ENCODE measurements at places on chromosomes 2 and 18. TPM values are rescaled to one million over a fixed set of nuclear protein-coding genes. Genes with fewer than 3 reads are reported as not detected.

GRCh38 chr2:30662268-30663131 lies 144.7 kb downstream of the CAPN13 start:
- no peak for DNase-seq

Gene MAL
- total RNA-seq, result 56.0 TPM

DNA sequence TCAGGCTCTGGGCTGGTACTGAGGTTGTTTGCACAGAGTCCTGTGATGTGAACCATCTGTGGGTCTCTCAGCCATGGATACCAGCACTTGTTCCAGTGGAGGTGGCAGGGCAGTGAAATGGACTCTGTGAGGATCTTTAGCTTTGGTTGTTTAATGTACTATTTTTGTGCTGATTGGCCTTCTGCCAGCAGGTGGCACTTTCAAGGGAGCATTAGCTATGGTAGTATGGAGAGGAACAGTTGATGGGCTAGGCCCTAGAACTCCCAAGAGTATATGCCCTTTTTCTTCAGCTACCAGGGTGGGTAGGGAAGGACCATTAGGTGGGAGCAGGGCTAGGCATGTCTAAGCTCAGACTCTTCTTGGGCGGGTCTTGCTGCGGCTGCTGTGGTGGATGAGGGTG lies 257.0 kb upstream of the GYPC start:
- DNase-seq, result no peak

- DNase-seq, result no peak
These were observed 151.8 kb downstream of the MGAT5 start for GRCh38 chr2:134405611-134406081.

DNA sequence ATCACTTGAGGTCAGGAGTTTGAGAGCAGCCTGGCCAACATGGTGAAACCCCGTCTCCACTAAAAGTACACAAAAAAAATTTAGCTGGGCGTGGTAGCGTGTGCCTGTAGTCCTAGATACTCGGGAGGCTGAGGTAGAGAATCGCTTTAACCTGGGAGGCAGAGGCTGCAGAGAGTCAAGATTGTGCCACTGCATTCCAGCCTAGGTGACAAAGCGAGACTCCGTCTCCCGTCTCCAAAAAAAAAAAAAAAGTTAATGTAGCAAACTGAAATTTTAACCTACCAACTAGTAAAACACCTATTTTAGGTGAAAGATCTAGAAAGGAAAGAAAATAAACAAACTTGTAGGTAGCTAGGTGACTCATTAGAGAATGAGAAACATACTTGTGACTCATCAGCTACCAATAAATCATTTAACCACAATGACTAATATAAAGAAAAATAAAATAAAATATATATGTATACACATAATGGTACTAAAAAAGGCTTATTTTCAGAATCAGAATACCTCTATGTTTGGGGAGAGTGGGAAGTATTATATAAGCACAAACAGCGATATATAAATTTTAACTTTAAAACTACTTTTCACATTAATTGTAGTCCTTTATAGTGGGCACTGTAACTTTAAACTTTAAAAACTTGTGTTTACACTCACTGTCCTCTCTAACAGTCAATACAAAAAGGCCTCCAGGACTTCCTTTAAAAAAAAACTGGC lies 36.6 kb downstream of the DARS1 start:
- no peak for DNase-seq

GRCh38 chr2:204663816-204664425 lies 118.6 kb downstream of the PARD3B start:
- DNase-seq, result no peak

Gene GCG
- not detected for total RNA-seq

DNA sequence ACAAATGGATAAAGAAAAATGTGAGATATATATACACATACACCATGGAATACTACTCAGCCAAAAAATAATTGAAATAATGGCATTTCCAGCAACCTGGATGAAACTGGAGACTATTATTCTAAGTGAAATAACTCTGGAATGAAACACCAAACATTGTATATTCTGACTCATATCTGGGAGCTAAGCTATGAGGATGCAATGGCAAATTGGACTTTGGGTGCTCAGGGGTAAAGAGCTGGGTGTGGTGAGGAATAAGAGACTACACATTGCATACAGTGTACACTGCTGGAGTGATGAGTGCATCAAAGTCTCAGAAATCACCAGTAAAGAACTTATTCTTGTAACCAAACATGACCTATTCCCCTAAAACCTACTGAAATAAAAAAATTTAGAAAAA lies 636.0 kb upstream of the LRATD1 start:
- no peak for DNase-seq

GRCh38 chr2:64114912-64115277 lies 29.3 kb downstream of the PELI1 start:
- no peak for DNase-seq

- no peak for DNase-seq
These were observed 477.7 kb downstream of the DCDC2C start for GRCh38 chr2:4181062-4181461.

DNA sequence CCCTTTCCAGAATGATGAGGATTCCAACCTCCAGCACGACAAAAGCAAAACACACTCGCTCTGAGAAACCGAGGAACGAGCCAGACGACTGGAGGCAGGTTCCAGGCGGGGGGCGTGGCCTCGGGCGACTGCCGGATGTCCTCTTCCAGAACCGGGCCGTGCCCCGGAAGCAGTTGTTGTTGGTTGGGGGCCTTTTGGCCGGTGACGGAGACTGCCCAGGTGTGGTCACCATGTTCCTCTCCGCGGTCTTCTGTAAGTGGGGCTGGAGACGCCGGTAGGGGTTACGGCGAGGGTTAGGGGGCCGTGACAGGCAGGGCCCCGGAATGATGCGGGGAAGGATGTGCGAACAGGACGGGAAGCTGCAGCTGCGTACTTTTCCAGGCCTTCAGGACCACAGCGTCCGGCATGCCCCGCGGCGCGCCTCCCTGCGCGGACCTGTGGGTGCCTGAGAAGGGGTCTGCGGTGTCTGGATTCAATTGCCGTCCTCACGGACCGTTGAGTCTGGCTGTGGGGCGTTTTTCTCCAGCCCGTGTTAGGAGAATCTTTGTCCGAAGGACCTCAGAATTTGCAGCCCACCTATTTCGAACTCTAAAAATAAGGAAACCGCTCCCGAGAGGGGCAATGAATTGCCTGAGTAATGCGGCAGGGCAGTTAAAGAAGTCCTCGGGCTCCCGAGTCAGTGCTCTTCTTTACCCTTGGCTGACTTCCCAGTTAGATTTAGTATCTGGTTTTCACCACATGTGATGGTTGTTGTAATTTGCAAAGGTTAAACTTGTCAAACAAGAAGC lies at the start of gene MRPL33:
MRPL33 (plus strand) TSS at position 172 of the 788 bp plus-strand sequence; CDS start at position 231, 59 bp downstream.
- peak; percentile 94 for DNase-seq

- no peak for DNase-seq
These were observed 7.2 kb upstream of the CRYGB start for GRCh38 chr2:208153156-208153555.

DNA sequence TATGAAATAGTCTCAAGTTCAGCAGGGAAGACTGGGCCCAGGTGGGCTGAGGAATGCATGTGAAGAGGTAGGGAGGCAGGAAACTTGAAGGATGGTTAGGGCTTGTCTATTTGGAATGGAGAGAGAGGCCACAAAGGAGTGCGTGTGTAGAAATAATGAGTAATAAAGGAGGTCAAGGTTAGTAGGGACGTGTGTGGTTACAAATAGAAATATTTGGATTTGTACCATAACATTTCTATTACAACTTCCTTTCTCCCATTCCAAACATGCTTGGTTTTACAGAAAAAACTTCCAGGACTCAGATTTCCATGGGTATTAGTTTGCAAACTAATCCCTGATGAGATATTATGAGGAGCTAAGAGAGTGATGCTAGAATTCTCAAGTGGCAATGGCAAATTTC lies 280.6 kb downstream of the NCKAP5 start:
- DNase-seq, result no peak

DNA sequence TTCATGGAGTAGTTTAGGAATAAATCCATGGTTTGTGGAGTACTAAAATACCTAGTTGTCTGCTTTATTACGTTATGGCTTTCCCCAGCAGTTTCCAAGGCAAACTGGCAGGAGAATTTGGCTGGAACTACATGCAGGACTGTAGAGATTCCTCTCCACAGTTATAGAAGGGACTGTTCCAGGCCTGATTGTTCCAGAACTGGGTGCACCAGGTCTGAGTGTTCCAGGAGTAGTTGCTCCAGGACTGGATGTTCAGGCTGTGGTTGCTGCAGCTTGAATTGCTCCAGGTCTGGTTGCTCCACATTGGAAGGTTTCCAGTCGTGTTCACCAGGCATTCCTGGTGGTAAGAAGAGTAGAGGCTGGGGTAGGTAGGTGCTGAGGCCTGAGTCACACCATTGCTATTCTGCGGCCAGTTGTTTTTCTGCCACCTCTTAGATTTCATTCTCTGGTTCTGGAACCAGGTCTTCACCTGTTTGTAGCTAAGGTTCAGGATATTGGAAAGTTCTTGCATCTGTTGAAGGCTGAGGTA lies 28.1 kb downstream of the SGPP2 start:
- no peak for DNase-seq

Gene ADAM23
- total RNA-seq, result 0.14 TPM

Gene ZNF385B
- total RNA-seq, result not detected

- DNase-seq, result no peak
These were observed 130.5 kb downstream of the LPIN1 start for GRCh38 chr2:11876889-11877288.

DNA sequence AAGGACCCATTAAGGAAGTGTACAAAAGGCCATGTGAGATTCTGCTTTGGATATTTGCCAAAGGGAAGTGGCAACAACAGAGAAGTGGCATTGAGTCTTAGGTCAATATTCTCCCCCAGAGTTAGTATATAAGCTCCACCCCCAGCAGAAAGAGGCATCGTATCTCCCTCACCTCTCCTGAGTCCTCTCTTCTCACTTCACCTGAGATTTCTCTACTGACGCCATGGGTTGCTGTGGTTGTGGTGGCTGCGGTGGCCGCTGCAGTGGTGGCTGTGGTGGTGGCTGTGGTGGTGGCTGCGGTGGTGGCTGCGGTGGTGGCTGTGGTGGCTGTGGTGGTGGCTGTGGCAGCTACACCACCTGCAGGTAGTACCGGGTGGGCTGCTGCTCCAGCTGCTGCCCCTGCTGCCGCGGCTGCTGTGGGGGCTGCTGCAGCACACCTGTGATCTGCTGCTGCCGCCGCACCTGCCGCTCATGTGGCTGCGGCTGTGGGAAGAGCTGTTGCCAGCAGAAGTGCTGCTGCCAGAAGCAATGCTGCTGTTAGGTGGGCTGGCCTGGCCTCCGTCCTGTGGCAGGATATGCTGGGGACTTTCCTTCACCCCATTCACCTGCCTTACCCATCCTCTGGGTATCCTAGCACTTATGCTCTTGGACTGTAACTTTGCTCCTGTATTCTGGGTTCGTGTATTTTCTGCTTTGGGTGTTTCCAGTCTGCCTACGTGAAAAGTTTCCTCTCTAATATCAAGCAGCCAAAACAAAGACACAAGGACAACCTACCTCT lies 5.9 kb downstream of the SCYGR3 start:
- peak; percentile 11 for DNase-seq

GRCh38 chr2:144643537-144644336 lies 123.8 kb upstream of the ZEB2 start:
- no peak for DNase-seq

Gene HEATR5B
- total RNA-seq, result 11.0 TPM

DNA sequence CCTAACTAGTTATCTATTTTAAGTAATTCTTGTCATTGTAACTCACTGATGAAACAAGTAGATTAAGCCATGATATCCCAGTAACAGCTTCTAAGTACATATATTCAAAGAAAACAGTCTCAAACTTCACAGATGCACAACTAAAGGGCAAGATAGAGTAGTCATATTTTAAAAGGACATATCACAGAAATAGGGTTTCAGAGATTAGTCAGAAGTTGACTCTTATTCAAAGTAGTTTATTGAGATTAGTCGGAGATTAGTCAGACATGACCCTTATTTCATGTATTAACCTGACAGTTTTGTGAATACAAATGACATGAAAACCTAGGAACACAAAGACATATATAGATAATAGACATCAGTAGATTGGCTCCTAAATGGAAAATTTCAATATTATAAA lies 15.9 kb upstream of the CHAC2 start:
- no peak for DNase-seq

GRCh38 chr2:102664471-102664909 lies 45.1 kb downstream of the SLC9A2 start:
- no peak for DNase-seq

DNA sequence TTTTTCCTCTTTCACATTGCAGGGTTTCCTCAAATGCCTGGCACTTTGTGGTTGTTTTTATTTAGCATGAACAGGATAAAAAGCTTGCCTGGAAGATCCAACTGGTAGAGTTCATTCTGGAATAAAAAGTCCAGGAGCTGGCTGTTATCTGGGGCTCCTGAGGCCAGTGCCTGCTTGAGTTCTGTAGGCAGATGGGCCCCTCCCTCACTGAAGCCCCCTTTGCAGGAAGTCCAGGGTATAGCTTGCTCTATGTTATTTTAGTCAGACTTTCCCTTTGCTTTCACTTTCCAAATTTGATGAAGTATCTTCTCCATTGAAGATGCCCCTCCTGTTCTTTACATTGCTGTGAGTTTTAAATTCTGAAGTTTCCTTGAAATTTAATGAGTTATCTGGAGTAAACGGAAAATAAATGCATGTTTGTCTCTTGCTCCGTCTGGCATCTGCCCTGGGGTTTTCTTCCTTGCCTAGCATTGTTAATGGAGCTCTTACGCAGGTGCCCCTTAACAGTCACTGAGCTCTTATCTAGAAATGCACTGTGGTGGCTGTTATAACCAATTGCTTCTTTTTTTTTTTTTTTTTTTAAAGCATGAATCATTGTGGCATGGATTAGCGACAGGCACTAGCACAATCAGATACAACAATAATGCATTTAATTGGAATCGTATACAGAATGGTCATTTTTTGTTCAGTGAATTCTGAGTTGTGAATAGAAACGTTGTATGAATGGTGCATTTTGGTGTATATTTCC lies 27.0 kb upstream of the LPIN1 start:
- DNase-seq, result no peak

DNA sequence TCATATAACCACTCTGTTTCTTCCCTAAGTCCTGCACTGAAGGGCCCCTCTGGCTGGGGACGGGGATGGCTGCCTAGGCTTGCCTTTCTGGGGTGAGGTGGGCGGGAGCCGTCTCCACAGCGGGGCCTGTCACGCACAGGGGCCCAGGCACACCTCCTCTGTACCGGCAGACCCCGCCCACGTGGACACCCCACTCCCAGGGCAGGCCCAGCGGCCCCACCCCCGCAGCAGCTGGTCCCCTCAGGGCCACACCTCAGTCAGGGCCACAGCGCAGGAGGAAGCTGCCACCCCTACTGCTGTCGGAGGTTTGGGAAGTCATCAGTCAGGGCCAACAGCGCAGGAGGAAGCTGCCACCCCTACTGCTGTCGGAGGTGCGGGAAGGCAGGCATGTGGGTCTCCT lies 257.6 kb upstream of the RAB6C start:
- DNase-seq, result no peak

DNA sequence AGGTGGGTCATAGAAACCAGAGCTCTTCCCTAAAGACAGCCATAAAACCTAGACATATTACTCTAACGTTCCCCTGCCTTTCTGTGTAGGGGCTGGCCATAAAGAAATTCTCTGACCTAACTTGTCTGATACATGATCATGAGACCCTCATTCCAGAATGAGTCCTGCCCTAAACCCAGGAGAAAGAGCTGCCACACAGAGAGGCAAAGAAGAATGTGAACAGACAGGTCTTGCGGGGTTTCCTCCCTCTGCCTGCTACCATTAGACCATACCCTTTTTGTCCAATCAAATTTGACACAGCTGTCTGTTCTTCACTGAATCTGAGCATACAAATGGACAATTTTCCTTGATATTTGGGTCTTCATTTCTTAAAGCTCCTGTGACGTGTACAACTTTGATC lies 198.8 kb upstream of the LHCGR start:
- DNase-seq, result no peak

- no peak for DNase-seq
These were observed 111.9 kb downstream of the EPC2 start for GRCh38 chr2:148756292-148756975.

GRCh38 chr2:241540401-241540770 lies 18.2 kb upstream of the BOK start:
- no peak for DNase-seq

Gene CNDP2
- total RNA-seq, result 55.8 TPM
